ENCODE measurements at places on chromosomes 1 and 21.
A peak's percentile ranks its signal among the peaks of the same experiment; 100 is the strongest.

GRCh38 chr1:81304187-81304586, 496.5 kb upstream of the ADGRL2 start:
- no peak for DNase-seq

DNA sequence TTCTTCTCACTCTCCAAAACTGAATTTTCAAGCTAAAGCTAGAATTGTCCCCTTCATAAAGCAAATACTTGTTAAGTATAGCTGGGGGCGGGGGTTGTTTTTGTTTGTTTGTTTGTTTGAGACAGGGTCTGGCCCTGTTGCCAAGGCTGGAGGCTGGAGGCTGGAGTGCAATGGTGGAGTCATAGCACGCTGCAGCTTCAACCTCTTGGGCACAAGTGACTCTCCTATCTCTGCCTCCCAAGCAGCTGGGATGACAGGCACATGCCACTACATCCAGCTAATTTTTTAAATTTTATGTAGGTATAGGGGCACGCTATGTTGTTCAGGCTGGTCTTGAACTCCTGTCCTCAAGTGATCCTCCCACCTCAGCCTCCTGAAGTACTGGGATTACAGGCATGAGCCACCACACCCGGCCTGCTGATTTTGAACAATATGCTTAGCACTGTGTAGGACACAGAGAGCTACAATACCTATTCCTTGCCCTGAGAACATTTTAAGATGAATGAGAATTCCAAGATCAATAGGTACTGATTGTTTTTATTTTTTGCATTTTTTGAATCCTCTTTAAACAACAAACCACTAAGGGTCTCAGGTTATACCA, 42.2 kb downstream of the PCNX2 start:
- DNase-seq, result no peak

DNA sequence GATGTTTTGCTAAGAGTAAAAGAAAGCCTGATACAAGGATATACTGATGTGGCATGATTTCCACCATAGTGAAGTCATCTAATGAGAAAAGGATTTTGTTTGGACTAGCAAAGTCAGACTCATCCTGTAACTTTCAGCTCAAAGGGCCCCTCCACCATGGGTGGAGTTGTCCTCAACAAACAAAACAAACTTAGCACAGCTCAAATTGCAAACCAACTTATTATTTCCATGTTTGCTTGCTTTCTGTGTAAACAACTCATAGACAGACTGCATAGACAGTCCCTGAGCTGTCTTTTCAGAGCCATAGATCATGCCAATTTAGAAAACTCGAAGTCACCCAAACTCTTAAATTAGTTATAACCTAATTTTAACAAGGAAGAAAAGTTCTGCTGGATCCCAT, 69.4 kb upstream of the VAV3 start:
- DNase-seq, result no peak

DNA sequence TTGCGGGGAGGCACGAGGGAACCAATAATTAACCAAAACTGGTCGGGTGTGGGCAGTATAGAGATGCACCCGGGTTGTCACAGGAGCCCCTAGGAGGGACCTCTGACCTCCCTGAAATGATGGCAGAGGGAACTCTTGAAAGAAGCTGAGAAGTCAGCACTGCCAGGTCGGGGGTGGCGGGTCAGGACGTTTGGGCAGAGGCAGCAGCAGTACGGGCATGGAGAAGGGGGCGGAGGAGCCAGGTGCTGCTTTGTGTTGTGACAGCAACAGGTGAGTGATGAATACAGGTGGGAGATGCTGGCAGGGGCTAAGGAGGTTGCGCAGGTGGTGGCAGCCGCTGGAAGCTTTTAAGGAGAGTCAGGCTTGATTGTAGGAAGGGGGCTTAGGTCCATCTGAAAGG, 11.7 kb downstream of the TNFRSF1B start:
- no peak for DNase-seq

DNA sequence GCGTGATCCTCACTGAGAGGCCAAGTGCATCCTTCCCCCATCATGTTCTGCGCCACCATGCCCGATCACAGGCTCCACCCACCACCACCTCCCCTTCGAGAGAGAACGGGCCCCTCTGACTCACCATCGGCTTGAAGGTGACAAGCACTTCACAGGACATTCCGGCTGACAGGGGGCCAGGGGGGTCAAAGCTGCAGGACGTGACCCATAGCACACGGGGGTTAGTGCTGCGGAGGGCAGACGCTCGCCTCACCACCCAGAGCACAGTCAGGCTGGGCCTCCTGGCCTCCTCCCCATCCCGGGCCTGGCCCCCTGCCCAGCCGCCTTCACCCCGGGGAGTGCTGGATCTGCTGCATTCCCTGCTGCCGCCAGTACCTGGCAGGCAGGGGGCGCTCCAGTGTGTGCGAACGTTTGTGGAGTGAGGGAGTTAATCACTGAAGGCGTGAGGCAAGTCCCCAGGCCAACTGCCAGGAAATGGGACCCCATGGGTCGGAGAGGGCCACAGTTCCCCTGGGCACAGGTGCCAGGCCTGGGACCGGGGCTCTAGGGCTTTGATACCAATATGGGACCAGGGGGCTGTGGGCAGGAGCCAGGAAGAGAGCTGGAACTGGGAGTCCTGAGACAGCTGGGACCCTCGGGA, 40.9 kb upstream of the TMEM52 start:
- DNase-seq, result peak; percentile 45

DNA sequence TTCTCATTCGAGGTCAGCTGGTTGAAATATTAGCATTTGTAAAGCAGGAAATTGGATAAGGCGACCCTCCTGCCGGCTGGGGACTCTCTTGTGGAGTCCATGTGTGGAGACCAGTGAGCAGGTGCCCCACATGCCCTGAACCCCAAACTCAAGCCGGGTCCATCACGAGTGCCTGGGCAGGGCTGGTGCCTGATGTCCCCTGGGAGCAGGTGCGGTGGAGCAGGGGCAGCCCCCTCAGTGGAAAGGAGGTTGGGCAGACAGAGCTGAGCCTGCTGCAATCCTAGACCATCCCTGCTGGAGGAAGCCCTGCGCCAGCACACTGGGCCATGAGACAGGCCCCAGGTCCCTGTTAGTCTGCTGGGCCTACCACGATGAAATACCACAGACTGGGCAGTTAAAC, 395.6 kb downstream of the NPHP4 start:
- no peak for DNase-seq

DNA sequence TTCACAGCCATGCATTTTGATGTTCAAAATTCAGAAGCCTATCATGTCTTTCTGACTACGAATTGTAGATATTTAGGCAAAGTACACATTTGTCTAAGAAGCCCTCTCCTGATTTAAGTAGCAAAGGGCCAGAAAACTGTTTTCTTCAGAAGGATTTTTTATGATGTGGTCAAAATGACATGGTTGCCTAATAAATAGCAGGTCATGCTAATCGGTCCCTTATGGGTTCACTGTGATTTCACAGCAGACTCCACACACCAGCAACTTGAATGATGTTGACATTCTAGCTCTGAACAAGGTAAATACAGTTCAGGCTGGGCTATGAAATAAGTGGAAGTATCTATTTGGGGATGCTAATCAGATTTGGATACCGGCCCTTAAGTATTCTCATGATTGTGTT, 178.7 kb upstream of the DPYD start:
- no peak for DNase-seq

GRCh38 chr1:207841293-207841692, 69.6 kb downstream of the CD34 start:
- no peak for DNase-seq

DNA sequence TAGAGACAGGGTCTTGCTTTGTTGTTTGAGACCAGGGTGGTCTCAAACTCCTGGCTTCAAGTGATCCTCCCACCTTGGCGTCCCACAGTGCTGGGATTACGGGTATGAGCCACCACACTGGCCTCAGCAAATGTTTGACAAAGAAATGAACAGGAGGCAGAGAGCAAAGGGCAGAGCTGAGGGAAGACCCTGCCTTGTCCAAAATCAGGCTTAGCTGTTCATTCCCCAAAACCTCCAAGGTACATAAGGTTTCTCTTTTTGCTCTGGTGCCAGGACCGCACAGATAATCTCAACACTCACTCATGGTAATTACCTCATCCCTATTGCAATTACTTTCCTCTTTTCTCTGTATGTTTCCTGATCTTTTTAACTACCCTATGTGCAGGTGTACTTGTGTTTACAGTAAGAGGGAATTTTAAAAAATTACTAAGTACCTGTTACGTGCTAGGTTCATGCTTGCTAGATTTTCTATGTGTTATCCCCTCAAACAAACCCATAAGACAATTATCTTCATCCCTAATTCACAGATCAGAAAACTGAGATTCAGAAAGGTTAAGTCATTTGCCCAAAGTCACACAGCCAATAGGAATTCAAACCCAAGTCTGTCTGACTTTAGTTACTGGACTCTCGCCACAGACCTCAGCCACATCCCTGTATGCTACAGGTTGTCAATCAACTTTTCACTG, 11.5 kb downstream of the ASAP3 start:
- DNase-seq, result no peak

GRCh38 chr1:182617734-182618351, 13.7 kb upstream of the RGS16 start:
- no peak for DNase-seq

DNA sequence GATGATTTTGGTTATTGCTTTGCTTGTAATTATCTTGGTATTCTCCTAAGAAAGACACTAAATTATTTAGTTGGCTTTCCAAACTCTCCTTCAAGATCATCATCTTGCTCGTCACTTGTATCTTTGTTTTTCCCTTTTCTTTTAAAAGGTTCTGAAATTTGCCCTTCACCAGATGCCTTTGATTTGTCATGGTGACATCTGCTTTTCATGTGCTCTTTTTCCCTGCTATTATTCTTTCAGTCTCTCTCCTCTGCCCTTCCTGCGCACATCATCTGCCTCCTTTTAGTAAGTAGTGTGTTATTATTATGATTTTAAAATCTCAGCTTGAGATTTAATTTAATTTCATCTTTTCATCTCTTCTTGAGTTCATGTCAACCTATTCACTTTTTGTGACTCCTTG, 92.1 kb downstream of the BACH1 start:
- DNase-seq, result no peak

GRCh38 chr1:85438353-85438752, 26.6 kb downstream of the DDAH1 start:
- DNase-seq, result peak; percentile 53

- no peak for DNase-seq
Measured at GRCh38 chr1:21622466-21623315, 46.5 kb downstream of the RAP1GAP start.

DNA sequence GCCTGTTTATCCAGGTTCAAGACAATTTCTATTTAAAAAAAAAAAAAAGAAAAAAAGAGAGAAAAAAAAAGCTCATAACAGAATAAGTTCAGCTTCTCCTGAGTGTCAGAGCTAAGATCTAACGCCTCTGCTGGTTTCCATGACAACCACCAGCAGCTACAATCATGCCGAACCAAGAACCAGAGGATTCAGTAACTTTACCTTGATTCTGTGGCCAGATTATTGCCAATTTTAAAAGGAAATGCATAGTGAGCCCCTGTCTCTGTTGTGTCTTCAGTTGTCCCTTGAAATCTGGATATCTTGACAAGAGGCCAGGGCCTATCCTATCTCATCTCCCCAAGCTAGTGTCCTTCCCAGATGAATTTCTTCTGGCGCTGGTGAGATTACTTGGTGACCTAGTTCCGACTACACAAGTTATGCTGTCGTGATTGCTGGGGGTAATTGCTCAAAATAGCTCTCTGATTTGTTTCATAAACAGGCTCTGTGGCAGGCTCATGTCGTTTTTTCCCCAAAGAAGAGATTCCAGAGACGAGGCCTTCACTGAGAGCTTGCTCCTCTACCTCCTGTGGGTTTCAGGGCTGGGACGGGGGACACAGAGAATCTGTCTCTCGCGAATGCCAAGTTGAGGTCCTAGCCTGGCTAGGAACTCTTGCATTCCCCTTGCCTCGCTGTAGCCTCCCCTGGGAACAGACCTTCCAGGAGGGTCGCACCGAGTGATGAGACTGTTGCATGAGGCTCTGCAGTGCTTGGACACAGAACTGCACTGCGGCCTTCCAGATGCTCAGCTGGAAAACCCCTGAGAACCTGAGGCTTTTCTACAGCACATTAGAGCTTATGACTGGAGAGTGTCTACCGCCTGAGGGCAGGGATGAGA, 32.4 kb upstream of the SCCPDH start:
- no peak for DNase-seq

GRCh38 chr21:26273686-26274313, 103.2 kb upstream of the APP start:
- no peak for DNase-seq

DNA sequence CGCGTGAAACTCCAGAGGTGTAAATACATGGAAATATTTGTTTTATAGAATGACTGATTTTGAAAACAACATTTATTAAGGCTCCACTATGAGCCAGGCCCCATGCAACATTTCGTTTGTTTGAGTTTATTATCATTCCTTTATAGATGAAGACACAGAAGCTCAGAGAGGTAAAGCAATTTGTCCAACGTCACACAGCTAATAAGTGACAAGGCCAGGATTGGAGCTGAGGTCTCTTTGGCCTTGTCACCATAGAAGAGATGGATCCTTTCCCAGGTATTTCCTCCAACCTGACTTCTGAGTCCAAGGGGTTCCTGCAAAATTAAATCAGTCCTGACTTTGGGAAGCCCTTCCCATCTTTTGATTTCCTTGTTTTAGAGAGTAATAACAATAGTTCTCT, 98.0 kb downstream of the SYF2 start:
- DNase-seq, result no peak

DNA sequence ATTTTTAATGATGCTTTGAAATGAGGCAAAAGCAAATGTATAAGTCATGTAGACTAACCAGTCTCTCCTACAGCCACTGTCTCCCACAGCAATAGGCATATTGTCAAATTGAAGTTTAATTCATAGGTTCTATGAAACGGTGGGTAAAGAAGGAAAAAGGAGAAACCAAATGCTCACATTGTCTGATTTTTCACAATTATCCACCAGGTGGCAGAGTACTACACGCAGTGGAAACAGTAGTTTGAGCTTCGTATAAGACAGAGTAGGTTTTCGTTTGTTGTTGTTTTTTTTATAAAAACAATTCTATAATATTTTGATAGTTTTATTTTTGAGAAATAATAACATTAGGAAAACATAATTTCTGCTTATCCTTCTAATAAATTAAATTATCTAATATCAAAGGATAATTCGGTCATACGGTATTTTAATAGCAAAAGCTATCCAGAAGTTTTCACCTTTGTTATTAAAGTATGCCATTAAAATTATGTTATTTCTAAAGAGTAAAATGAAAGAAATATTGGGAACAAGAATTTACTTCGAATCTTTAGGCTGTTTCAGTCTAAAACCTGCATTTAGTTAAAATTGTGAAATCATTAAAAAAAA, 39.1 kb downstream of the TYW3 start:
- peak; percentile 49 for DNase-seq

GRCh38 chr1:115456441-115456961, 118.5 kb upstream of the NGF start:
- DNase-seq, result no peak

GRCh38 chr21:32424674-32425073, 12.2 kb downstream of the EVA1C start:
- DNase-seq, result no peak

- no peak for DNase-seq
Measured at GRCh38 chr1:154179946-154180687, 11.8 kb downstream of the TPM3 start.

GRCh38 chr1:161722406-161722805, 1.1 kb downstream of the FCRLB start:
- DNase-seq, result no peak

GRCh38 chr21:42656872-42657271, 3.5 kb downstream of the PDE9A start:
- no peak for DNase-seq

- DNase-seq, result no peak
Measured at GRCh38 chr1:101290922-101291561, 54.2 kb downstream of the S1PR1 start.

- no peak for DNase-seq
Measured at GRCh38 chr1:14183329-14183728, 415.2 kb upstream of the KAZN start.
